ENCODE measurements at places on chromosomes 2 and 18.
A peak's percentile ranks its signal among the peaks of the same experiment; 100 is the strongest.

- no peak for DNase-seq
These were observed 212.4 kb upstream of the STK17B start for GRCh38 chr2:196383799-196384198.

DNA sequence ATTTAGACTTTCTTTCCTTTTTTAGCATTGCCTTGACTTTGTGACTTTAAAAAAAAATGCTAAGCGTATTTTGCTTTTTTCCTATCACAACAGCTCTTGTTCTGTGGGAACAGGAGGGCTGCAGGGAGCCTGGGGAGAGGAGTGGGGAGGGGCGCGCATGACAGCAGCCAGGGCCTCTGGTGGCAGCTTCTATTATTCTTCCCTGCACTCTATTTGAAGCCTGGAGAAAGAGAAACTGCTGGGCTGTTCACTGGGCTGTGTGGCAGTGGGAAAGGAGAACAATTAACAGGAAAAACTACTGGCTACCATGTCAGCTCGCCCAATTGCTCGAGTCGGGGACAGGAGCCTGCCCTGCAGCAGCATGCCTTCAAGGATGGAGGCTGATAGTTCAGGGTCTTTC, 119.0 kb upstream of the ZBTB14 start:
- DNase-seq = peak; percentile 31

DNA sequence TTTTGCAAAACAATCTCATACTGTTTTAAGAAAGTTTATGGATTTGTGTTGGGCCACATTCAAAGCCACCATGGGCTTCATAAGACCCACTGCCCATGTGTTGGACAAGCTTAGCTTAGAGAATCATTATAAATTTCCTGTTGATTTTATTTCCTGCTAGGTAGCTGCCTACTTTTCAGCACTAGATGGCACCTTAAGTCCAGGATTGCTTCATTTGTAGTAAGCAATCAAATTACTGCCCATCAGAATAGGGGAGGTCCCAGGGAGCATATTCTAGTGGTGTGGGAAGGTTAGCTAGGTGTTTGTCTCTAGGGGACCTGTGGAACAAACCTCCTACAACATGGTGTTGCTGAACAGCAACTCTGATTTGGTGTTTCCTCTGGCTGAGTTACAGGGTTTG, 11.0 kb upstream of the DCDC2C start:
- no peak for DNase-seq

- no peak for DNase-seq
These were observed 219.4 kb downstream of the LDLRAD4 start for GRCh38 chr18:13437796-13438506.

GRCh38 chr18:48949050-48949605, 1.6 kb downstream of the SMAD7 start:
- no peak for DNase-seq
